ENCODE measurements at places on chromosomes 2 and 18.

DNA sequence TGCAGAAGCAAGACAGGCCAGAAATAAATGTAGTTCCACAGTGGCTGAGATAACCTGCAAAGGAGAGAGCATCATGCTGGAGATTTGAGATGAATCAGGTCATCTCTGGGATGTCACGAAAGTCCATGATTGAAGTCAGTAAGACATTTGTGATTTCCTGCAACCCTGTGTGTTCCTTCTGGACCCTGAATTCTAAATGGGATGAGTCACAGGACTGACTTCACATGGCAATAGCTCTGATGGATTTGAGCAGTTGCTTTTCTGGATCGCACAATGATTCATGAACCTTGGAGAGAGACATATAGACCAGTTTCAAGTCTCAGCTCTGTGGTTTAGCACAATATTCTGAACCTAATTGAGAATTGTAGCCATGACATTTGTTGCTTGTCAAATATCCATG, 102.9 kb downstream of the TSN start:
- no peak for DNase-seq

DNA sequence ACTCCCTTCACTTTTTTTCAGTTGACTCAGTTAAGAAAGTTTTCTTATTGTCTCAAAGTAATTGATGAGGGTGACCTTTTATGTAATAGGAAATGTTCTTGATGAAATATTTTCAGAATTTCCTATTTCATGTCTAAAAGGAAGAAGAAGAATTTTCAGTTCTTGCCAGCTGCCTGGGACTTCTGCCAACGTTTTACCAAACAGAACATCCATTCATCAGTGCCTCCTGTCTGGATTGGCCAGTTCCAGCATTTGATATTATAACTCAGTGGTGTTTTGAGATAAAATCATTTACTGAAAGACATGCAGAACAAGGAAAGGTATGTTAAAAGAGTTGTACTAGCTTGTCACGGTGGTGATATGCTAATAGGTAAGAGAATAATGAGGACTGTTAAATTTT, 104.7 kb upstream of the MYO3B start:
- DNase-seq, result peak; percentile 13

DNA sequence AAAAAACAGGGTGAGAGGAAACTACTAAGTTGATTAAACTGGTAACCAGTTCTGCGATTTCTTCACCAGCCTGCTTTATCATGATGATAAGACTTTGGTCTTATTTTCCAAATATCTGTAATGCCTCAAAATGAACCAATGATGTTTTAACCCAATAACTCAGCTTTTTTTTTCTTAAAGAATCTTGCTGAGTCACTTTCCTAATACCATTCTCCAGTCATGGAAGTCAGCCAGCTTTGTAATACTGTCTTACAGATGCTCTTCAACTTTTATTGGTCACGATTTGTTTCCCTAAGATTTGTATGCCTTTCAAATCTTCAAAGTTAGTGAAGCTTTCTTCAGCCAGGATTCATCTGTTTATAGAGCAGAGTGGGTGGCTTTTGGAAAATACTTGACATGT, 47.7 kb upstream of the SMIM21 start:
- no peak for DNase-seq

- DNase-seq, result no peak
These were observed 119.7 kb upstream of the XIRP2 start for GRCh38 chr2:166768393-166769123.

- DNase-seq, result no peak
These were observed 307.7 kb downstream of the STK39 start for GRCh38 chr2:167939514-167940345.

DNA sequence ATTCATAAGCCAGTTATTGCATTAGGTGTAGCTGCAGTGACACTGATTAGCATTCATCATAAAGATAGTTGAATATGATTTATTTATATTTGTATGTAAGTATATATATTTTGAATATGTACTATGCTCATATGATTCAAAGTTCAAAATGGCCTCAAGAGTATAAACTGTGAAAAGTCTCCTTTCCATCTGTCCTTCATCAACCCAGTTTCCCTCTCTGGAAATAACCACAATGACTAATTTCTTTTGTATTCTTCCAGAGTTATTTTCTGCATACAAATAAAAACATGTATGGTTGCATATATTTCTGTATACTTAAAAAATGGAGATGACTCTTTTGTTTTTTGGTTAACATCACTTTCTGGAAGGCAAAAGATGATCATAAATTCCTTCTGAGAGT, 95.2 kb downstream of the CAMKMT start:
- no peak for DNase-seq

DNA sequence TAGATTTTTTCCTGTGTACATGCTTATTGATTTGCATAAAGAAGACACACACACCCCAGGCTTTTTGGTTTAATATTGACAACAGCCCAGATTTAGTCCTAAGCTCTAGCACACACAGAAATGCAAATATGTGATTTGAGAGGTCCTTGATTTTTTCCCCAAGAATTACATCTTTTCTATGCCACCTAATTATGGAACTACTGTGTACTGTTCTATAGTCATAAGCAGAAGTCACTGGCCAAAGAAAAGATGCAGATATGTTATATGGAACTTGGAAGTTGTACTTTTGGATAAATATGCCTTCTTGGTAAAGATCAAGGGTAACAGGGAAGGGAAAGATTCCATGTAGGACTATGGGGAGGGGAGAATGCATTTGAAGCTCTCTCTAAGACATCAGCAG, 105.6 kb downstream of the SETBP1 start:
- no peak for DNase-seq

GRCh38 chr2:77294474-77294873, 227.7 kb downstream of the LRRTM4 start:
- no peak for DNase-seq

GRCh38 chr2:222480497-222480896, 56.2 kb downstream of the SGPP2 start:
- DNase-seq, result no peak
